ENCODE measurements at places on chromosomes 7 and 10.

- no peak for DNase-seq
Observed at GRCh38 chr10:124689911-124690498, 54.2 kb downstream of the FAM53B start.

GRCh38 chr10:22962817-22963216, 35.0 kb downstream of the ARMC3 start:
- DNase-seq = no peak

- no peak for DNase-seq
Observed at GRCh38 chr7:143049362-143049761, 2.8 kb upstream of the OR6V1 start.

DNA sequence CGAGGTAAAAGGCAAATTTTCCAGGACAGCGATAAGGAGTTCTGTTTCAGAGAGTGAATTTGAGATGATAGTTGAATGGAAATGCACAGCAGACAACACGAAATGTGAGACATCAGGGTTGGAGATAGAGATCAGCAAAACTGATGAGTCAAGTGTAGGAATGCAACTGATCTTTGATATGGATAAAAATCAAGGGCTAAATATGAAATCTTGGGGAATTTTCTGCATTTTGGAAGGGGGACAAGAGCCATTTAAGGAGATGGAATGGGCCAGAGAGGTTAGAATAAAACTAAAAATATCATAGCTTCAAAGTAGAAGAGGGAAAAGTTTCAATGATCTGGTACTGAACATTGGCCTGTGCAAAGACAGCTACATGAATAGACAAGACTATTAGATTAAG, 11.5 kb downstream of the CISD1 start:
- DNase-seq = no peak

DNA sequence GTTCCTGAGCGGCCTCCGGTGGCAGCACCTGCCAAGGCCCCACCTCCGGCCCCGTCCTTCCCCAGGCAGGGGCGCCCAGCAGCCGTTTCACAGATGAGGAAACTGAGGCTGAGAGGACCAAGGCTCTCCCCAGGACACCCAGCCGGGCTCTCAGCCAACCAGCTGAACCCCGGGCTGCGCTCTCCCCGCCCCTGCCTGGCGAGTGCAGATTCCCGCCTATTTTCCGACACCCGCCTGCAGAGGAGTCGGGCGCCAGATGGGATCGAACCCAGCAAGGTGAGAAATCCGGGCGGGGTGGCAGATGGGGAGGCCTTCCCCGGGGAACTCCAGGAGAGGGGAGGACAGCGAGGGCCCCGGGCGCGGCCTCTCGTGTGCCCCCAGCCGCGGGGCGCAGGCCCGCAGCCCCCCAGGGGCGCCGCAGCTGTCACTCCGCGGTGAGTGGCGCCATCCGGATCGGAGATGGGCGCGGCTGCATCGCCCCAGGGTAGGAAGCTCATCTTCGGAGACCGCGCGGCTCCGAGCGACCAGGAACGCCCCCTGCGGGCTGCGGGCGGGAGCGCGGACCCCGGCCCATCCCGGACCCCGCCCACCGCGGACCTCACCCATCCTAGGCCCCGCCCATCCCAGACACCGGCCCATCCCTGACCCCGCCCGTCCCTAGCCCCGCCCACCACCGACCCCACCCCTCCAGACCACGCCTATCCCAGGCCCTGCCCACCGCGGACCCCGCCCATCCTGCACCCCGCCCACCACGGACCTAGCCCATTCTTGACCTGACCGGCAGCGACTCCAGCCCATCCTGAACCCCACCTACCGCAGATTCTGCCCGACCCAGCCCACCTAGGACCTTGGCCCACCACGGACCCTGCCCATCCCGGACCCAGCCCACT, 90.3 kb downstream of the MICALL2 start:
- DNase-seq = no peak

- DNase-seq = no peak
Observed at GRCh38 chr10:75538144-75538543, 106.7 kb downstream of the LRMDA start.

- DNase-seq = no peak
Observed at GRCh38 chr10:74669210-74669609, 157.2 kb upstream of the KAT6B start.

- no peak for DNase-seq
Observed at GRCh38 chr10:125824736-125825135, 1.4 kb downstream of the BCCIP start.

- DNase-seq = no peak
Observed at GRCh38 chr7:80634505-80634904, 3.9 kb upstream of the CD36 start.

GRCh38 chr7:121940918-121941317, 68.0 kb downstream of the PTPRZ1 start:
- DNase-seq = no peak

GRCh38 chr7:121697731-121698316, 175.1 kb upstream of the PTPRZ1 start:
- DNase-seq = no peak

DNA sequence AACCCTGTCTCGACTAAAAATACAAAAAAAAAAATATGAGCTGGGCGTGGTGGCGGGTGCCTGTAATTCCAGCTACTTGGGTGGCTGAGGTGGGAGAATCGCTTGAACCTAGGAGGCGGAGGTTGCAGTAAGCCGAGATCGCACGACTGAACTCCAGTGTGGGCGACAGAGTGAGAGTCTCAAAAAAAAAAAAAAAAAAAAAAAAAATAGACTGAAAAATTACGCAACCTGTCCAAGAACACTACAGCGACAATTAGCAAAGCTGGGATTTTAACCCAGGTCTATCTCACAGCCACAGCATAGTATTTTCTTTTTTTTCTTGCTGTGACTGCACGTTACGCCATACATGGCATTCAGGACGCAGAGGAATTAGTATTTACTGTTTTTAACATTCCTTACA, 1.1 kb upstream of the RABGEF1 start:
- no peak for DNase-seq

GRCh38 chr10:106771154-106771553, 393.4 kb downstream of the SORCS1 start:
- DNase-seq = no peak

DNA sequence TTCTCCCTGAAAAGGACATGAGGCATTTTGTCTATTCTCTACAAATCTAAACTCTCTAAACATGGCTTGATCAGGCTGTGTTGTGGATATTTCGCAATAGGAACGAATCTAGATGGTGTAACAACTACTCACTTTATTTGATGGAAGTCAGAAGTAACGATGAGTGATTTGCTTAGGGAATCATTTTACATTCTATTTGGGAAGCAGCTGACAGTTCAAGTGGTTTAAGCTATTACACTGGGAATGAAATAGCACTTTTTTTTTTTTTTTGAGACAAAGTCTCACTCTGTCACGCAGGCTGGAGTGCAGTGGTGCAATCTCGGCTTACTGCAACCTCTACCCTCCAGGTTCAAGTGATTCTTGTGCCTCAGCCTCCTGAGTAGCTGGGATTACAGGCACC, 44.1 kb downstream of the NPY start:
- DNase-seq = no peak

- no peak for DNase-seq
Observed at GRCh38 chr7:138243430-138243829, 167.2 kb downstream of the AKR1D1 start.

DNA sequence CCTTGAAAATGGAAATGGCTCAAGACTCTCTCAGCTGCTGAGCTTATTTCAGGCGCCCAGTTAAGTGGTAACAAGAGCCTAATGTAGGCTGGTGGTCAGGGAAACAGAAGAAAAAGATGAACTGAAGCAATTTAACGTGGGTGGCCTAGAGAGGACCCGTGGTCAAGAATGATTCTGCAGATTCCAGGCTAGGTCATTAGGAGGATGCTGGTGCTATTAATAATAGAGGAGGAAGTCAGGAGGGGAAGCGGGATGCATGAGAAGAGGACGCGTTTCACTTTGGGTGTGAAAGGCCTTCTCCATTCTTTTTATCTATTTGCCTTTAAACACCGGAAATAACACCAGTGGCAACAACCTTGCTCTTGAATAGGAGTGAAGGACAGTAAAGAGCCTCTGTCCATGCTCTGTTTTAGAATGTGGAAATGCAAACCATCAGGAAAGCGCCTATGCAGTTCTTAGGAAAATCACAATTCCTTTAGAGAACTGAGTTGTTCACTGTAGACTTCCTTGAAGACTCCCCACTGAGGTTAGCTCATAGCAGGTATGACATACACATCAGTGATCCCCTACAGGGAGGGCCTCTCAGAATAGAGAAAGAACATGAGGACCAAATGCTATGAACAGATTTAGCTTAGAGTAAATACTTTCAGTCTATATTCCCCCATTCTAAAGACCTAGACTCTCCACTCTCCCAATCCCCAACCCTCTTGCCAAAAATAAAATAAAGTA, 8.6 kb downstream of the LIPA start:
- DNase-seq = no peak

GRCh38 chr10:68137171-68137570, 27.9 kb downstream of the MYPN start:
- no peak for DNase-seq

GRCh38 chr10:27687743-27688142, 57.9 kb downstream of the MKX start:
- DNase-seq = no peak

GRCh38 chr7:122442929-122443328, 138.4 kb upstream of the FEZF1 start:
- no peak for DNase-seq

GRCh38 chr10:132610071-132610701, 72.6 kb downstream of the INPP5A start:
- no peak for DNase-seq

- no peak for DNase-seq
Observed at GRCh38 chr10:44069573-44069972, 315.3 kb downstream of the CXCL12 start.

GRCh38 chr10:131160219-131160875, 151.2 kb downstream of the TCERG1L start:
- no peak for DNase-seq

- no peak for DNase-seq
Observed at GRCh38 chr7:116772926-116773749, 89.2 kb upstream of the CAPZA2 start.

GRCh38 chr7:96563409-96563808, 146.2 kb downstream of the SEM1 start:
- no peak for DNase-seq

DNA sequence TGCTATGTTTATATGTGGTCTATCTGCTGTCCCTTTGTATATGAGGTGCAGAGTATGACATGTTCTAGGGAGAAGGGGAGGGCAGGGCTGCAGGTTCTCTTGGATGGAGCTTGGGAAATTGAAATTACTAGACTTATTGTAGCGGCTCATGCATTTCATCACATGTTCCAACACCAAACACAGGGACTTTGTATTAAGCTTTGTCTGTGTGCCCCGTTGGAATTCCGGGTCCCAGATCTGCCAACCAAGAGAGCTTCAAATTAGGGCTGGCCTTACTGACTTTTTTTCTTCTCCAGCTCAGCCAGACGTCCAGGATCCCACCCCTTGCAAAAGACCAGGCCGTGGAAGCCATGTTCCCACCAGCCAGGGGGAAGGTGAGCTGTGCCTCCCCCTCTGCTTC, 3.4 kb downstream of the ZNF789 start:
- no peak for DNase-seq

DNA sequence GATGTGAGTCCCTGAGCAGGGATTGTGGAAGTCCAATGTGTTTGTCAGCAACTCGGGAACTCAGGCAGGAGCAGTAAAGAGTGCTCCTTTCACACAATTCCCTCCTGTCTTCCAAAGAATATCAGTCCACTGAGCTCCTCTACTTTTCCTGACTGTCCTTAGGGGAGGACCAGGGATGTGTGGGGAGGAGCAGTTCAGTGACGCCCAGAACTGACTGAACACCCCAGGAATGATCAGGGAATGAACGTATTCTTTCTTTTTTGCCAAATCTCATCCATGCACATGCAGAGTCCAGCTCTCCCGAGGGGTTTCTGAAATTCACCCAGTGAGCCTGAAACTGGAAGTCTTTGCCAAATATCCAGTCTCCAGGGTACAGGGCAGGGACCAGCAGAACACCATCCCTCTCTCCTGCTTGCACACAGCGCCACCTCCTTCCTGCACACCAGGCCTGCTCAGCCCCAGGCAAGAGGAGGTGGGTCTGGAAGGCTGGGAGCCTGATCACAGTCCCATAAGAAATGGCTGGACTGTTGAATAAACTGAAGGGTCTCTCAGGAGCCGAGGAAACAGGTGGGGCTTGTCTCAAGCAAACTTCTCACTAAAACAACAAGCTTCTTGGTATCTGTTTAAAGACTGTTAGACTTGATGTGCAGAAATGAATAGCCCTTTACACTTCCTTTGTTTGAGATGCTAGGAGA, 294.7 kb downstream of the C7orf25 start:
- no peak for DNase-seq

- DNase-seq = no peak
Observed at GRCh38 chr7:44225566-44226395, 25.0 kb downstream of the YKT6 start.

DNA sequence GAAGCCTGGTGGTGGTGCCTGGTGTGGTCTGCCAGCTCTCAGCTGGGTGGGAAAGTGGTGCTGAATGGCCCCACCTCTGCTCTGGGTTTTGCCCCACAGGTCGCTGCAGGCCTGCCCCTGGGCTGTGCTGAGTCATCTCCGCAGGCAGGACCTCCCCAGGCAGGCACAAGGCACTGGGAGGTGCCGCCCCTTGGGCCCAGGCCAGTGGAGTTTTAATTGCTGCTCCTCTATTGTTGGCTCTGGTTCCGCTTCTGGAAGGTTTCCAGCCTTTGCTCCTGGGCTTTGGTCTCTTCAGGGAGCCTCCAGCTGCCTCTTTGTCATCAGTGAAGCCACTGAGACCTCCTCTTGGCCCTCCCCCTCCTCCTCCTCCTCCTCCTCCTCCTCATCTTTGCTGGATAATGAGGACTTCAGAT, 180.3 kb upstream of the GRB10 start:
- DNase-seq = no peak

- no peak for DNase-seq
Observed at GRCh38 chr7:57403601-57404342, 46.2 kb upstream of the ZNF716 start.

- DNase-seq = no peak
Observed at GRCh38 chr10:128052696-128053095, 73.5 kb downstream of the MKI67 start.

DNA sequence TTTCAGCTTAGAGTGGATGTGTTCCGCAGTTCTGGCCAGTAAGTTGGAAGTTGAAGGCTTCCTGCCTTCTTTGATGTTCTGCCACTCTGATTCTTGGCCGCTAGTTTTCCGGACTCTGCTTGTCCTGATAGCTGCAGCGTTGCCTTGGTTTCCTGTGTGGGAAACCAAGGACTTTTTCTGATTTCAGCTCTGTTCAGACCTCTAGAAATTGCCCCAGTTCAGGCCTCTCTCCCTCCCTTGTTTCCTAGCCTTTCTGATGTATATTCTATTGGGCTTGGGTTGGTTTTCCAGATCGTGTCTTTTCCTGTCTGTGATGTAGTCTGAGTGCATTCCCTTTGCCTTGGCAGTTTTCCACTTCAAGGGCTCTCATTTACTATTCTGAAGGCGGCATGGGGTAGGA, 318.7 kb downstream of the BBS9 start:
- no peak for DNase-seq

- DNase-seq = no peak
Observed at GRCh38 chr10:75294031-75294437, 58.3 kb upstream of the COMTD1 start.
